Stimulated activated CD8-positive, alpha-beta memory T cell treated with anti-CD3 and anti-CD28 coated beads, Interleukin-4, amount 100 ng/mL, for 24 hours (primary cell): ENCODE measurements at places on chromosomes 2 and 18.

- DNase-seq: no peak
Measured at GRCh38 chr2:72938455-72938854, 21.1 kb downstream of the EMX1 start.

- no peak for DNase-seq
Measured at GRCh38 chr2:111676291-111676822, 207.6 kb downstream of the ANAPC1 start.

DNA sequence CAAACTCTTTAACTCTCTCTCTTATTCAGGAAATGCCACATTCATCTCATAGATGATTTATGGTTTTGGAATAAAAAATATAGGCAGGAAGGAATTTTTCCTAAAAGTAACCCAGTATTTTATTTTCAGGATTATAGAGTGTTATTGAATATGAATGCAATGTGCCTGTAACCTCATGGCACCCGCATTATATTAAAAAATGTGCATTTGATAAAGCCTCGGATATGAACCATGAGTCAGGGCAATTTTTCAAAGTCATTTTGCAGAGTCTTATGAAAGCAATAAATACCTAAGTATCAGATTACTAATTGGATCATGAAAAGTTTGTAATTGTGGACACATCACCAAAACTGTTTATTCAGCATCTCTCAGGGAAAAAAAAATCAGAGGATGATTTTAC lies 573.8 kb downstream of the TSN start:
- no peak for DNase-seq

GRCh38 chr2:104375206-104375605 lies 478.7 kb upstream of the POU3F3 start:
- no peak for DNase-seq

- DNase-seq: no peak
Measured at GRCh38 chr2:231367178-231367577, 28.3 kb upstream of the B3GNT7 start.

GRCh38 chr2:232367016-232367415 lies 11.5 kb upstream of the ALPP start:
- DNase-seq: no peak

DNA sequence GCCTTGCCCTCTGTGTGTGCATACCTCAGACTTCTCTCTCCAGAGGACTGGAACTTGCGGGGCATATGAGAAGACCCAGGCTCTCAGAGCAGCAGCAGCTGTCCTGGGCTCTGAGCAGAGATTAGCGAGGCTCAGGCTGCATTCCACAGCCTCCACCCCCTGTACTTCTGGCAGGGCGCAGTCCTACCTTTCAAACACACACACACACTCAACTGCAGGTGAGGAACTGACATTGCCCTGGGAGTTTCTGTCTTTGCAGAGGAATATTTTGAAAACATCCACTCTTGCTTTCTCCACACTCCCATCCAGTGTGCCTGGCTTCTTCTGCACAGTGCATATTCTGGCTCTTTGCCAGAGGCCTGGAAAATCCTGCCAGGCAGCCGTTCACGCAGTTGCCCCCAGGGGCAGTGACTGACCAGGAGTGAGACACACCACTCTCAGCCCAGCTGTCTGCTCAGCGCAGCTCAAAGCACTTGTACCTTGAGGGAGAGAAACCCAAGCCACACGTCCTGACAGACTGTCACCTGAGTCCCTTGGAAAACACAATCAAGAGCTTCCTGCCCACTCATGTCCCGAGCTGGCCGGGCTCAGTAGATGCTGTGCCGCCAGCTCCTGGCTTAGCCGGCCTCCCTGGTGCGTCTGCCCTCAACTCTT lies 460.8 kb downstream of the RNF144A start:
- DNase-seq: no peak

GRCh38 chr2:72457801-72458516 lies 310.3 kb upstream of the CYP26B1 start:
- DNase-seq: no peak

- DNase-seq: no peak
Measured at GRCh38 chr2:1647417-1648240, 96.7 kb downstream of the PXDN start.
